Naive thymus-derived CD4-positive, alpha-beta T cell (primary cell): ENCODE measurements at places on chromosomes 1 and 21. TPM values are rescaled to one million over a fixed set of nuclear protein-coding genes. Genes with fewer than 3 reads are reported as not detected.

LCE1F gene
- not detected for polyA plus RNA-seq

DNA sequence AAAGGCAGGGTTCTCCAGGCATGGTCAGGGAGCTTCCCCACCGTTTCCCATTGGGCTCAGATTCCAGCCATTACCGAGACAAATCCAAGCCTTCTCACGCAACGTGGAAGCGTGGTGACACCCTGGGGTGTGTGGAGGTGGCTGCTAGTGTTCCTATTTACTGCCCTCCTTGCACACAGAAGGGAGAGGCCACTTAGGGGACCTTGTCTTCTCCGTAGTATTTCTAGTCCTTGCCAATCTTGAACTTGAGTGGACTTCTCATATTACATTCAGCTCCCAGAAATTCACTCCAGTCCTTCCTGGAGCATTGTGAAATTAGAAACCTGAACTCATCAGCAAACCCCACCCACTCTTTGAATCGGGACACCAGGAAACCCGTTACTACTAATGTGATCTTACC, 131.6 kb downstream of the AJAP1 start:
- DNase-seq = no peak

DNA sequence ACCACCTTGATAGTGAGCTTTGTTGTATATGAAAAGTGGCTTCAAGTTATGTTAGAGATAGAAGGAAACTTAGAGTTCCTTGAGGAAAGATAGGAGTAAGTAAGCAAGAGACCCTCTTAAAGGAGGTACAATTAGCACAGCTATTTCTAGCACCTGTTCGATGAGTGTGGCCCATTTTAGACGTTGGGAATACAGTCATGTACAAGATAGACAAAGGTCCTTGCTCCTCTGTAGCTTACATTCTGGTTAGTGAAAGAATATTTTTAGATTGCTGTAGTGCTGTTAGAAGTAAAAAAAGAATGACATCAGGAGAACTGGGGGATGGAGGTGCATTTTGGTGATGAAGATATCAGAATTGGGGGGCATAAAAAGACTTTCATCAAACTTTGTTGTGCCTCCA, 47.5 kb downstream of the MRPS6 start:
- DNase-seq = no peak

DNA sequence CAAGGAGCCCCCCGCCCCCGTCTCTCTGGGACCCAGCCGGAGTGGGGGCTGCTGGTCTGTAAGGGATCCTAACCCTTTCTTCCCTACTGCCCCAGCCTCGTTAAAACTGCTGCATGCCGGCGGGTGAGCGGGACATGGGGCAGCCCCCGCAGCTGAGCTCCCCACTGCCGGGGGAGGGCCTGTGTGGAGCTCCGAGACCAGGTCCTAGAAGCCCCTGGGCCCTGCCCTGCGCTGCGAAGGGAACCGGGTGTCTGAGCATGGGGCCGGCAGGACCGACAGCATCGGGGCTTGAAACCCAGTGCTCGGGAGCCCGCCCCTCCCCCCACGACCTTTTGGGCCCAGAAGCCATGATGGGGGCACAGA, 9.2 kb upstream of the COL6A1 start:
- no peak for DNase-seq

DNA sequence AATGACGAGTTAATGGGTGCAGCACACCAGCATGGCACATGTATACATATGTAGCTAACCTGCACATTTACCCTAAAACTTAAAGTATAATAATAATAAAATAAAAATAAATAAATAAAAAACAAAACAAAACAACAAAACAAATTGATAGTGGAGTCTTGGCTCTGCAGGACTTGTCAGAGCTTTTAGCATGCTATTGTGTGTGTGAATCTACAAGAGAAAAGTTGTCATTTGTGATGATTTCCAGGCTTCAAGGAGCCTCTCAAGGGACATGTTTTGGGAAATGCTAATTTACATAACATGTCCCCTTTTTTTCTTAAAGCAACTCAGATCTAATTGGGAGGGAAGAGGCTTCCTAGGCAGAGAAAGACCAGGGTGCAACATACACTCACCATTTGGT, 9.1 kb downstream of the IL22RA1 start:
- DNase-seq = no peak

DNA sequence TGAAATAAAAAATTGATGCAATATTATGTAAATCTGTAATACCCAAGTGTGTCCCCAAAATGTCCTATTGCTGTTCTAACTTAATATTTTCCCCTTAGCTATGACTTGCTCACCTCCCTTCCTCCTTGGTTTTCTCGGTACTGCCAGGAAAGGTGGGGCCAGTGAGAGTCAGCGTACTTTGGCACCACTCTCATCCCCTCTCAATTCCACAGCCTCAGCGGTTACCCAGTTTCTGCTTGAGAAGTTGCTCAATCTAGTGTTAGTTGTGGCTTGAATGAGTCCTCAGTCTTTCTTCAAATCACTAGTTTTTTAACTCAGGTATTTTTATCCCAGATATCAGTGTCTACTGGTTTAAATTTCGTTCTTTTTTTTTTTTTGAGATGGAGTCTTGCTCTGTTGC, 32.3 kb downstream of the BCAS2 start:
- DNase-seq = no peak
